Kidney glomerular epithelial cell (primary cell): ENCODE measurements at places on chromosomes 1 and 21.

- no peak for DNase-seq
Observed at GRCh38 chr1:164629971-164630370, 71.0 kb downstream of the PBX1 start.

DNA sequence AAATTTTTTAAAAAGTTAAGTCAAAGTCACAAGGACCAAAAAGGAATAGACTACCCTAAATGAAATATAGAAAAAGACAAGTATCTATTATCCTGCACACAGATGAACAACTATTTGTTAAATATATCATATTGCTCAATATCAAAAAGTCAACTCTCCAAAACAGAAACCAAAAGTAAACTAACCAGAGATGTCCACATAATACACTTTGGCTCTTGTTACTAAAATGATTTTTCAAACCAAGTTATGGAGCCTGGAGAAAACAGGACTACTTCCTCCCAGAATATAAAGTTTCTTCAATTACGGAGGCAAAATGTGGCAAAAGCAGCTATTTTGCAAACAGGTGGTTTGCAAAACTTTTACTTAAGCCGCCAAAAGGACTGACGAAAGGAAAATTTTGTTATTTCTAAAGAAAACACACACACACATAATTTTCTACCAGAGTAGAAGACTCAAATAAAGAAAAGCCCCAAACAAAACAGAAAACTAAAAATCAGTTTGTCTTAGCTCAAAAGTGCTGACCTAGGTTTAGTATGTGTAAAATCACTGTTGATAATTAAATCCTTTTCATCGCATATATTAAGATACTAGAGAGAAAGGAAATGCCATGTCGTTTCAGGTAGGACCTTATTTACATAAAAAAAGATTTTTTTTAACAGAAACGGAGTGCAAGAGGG lies 1.1 kb downstream of the DPYD start:
- DNase-seq = no peak

- DNase-seq = peak; percentile 35
Observed at GRCh38 chr1:233304489-233305102, 9.1 kb upstream of the PCNX2 start.

DNA sequence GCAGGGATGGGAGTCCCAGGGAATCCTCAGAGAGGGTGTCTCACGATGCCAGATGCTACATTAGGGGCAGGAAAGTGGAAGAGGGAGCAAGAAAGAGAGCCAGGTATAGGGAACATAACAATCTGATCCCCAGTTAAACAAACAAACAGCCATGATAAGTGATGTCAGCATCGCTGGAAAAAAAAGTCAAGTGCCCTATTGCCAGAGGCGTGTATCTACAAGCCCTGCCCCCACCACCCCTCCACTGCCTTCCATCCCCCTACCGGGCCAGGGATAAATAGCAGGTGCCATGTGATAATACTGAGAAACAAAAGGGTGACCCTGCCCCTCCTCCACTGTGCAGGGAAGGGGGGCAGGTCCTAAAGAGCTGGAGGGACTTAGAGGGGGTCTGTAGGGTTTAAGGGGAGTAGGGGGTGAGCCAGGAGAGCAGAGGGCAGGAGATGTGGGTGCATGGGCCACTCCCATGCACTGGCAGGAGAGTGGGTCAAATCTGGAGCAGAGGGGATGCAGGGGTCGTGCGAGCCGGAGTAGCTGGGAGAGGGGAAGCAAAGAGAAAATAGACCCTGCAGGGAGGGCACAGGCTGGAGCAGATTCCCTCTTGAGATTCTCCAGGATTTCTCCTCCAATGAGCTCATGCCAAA lies 3.4 kb downstream of the SLC26A9 start:
- no peak for DNase-seq

GRCh38 chr1:205630241-205630640 lies 1.6 kb downstream of the ELK4 start:
- peak; percentile 31 for DNase-seq

DNA sequence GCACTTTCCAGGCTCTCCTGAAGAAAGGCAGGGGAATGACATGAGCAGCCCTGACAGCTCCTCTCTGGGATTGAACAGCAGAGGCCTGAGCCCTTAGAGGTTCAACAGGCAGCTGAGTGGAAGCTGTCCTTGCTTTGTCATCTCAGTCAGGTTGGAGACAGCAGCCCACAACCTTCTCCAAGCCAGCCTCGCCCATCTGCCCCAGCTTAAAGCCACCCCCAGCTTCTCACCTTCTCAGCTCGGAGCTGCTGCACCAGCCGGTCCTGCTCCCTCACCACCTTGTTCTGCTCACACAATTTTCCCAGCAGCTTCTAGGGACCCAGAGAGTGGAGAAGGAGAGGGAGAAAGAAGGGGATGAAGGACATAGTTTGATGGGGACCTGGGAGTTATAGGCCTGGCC lies 35.2 kb upstream of the GOLT1A start:
- DNase-seq = no peak

DNA sequence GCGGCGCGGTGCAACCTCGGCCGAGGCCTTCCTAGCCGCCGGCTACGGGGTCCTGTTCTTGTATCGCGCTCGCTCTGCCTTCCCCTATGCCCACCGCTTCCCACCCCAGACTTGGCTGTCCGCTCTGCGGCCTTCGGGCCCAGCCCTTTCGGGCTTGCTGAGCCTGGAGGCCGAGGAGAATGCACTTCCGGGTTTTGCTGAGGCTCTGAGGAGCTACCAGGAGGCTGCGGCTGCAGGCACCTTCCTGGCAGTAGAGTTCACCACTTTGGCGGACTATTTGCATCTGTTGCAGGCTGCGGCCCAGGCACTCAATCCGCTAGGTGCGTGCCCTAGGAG lies 379 bp downstream of the PPCS start:
- DNase-seq = peak; percentile 56

GRCh38 chr1:206952171-206952570 lies 5.9 kb upstream of the PIGR start:
- DNase-seq = peak; percentile 65

DNA sequence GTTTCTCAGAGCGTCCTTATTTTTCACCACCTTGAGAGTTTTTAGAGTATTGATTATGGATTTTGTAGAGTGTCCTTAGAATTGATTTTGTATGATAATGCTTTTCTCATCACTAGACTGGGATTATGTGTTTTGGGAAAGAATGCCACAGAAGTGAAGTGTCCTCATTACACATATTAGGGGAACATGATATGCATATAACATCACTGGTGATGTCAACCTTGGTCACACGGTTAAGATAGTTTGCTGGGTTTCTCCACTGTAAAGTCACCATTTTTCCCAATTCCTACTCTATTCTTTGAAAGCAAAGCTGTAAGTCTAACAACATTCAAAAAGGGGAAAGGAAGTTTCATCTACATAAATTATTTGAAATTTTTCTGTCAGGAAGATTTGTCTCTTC lies 39.6 kb upstream of the PALMD start:
- no peak for DNase-seq

DNA sequence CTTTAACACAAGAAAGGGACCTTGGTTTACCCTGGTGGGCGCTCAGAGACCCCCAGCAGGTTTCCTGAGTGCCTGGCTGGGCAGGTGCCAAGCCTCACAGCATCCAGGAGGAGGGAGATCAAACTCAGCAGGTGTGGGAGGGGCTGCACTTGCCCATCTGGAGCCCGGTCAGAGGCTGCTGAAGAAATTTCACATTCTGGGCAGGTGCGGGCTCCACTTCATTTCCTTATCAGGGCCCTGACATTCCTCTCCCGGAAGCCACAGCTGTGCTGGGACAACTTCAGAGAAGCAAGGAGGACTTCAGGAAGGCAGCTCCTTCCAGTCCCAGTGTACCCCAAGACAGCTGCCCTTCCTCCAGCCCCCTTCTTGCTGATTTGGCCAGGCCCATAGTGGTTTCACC lies 82.9 kb downstream of the ITPKB start:
- no peak for DNase-seq

DNA sequence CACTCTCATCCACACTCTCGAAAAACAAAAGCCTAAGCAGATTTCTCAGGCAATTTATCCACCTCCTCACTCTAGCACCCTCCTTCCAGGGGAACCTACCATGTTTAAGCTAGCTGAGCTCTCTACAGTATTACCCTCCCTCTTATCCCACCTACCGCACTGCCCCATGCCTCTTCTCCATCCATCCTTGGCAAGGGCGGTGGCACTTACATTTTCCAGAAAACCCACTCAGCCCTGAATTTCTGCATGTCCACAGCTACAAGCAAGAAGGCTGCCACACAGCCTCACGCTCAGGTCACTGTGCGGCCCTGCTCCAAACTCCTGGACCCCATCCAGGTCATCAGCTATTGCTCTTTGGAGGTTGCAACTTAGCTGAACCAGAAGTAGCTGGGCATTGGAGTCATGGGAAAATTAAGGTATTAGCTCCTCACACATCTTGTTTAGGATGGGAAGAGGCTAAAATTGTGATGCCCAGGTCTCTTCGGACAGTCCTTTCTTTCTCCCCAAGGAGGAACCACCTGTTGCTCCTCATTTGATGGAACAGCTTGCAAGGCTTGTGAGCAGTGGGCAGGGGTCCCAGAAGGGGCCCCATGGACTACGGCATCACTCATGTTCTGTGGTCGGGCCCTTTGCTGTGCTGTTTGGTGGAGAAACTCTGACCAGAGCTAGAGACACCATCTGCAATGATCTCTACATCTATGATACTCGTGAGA lies 1.1 kb downstream of the KLHDC9 start:
- no peak for DNase-seq

DNA sequence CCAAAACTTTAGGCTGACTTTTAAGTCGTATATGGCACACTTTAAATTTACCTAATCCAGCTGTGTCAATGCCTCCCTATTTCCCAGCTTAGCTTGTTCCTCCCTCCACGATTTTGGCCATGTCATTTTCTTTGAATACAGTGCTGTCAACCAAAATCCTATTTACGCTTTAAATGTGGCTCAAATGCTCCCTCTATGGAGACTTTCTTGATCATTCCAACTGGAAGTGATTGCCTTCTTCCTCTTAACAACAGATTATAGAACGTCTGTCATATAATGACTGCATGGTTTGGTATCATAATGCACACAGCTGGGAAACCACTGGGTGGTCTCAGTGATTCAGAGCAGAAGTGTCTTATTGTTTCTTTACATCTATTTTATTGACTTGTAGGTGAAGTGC lies 18.9 kb upstream of the BATF3 start:
- DNase-seq = no peak

DNA sequence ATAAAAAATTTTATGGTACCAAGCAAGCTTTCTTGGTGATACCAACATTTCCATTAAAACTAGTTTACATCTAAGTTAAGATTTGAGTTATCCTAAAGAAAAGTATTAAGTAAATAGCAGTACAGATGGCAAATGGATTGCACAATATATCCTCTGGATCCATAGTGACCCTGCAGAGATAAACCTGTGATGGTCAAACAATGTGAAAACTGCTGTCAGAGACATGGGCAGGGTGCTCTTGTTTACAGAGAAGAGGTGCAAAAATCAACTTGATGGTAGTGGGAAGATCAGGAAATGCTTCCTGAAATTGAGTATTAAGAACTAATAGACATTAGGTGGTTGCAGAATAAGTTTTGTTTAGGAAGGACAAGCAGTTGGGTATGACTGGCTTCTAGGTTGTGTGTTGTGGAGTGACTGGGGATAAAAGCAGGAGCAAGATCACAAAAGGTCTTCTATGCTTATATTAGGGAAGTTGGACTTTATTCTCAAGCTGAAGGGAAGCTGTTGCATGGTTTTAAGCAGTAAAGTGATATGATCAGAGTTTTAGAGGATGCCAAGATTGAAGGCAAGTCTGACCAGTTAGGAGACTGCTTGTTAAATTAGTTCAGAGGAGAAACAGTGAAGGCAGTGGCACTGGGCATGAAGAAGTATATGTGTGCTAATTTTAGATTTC lies 9.9 kb downstream of the TTC3 start:
- no peak for DNase-seq

- peak; percentile 5 for DNase-seq
Observed at GRCh38 chr1:28193701-28194161, 17.2 kb upstream of the PTAFR start.

- peak; percentile 46 for DNase-seq
Observed at GRCh38 chr21:26405735-26406361, 167.2 kb downstream of the CYYR1 start.

DNA sequence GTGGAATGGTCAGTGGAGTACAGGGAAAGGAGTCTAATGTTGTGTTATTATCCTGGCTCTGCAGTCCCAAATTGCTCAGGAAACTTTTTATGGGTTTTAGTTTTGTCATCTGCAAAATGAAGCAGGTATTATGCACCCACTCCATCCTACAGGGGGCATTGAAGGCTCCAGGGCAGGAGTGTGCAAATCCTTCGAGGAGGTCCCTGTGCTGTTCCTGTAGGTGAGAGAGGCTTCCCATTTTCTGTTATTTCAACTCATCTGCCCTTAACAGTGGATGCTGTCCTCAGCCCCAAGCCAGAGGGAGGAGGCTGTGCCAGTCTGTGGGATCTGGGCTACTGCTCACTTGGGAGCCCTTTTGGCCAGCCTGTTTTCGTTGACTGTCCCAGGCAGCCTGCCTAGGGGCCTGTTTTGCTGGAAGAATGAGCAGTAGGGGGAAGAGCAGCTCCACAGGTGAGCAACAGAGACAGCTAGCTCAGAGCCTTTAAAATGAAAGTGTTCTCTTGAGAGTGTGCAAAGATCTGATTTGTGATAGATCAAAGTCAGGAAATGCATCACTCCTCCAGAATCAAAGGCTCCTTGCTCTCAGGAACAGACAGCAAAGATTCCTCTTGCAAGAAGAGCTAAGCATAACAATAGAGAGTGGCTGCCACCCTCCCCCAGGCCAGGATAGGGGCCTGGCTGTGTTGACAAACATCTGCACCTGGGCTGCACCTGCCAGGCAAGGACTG lies 317.6 kb upstream of the PROX1 start:
- no peak for DNase-seq

- peak; percentile 29 for DNase-seq
Observed at GRCh38 chr1:12556368-12556930, 61.6 kb downstream of the DHRS3 start.

- no peak for DNase-seq
Observed at GRCh38 chr21:15804247-15805005, 74.6 kb downstream of the USP25 start.

- DNase-seq = no peak
Observed at GRCh38 chr1:108071601-108072000, 106.6 kb upstream of the VAV3 start.

DNA sequence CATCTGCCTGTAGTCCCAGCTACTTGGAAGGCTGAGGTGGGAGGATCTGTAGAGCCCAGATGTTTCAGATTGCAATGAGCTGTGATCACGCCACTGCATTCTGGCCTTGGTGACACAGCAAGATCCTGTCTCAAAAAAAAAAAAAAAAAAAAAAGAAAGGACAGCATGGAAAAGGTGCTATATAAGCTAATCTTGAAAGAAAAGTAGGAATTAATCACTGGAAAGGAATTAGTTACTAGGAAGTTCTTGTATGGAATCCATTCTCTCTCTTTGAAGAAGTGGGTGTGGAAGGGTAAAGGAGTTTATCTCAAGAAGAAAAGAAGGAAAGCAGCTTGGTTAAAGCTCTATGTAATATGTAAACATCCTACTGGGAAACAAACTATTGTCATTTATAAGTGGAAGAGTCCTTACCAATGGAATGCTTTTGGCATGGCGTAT lies 339.2 kb downstream of the DPYD start:
- DNase-seq = peak; percentile 16
